Left hindlimb (tissue), 1 donor: ENCODE measurements at places on chromosomes 3 and 15.
A peak's percentile ranks its signal among the peaks of the same experiment; 100 is the strongest.

GRCh38 chr15:74383695-74384565, 16.5 kb upstream of the CYP11A1 start:
- peak; percentile 43 for DNase-seq

DNA sequence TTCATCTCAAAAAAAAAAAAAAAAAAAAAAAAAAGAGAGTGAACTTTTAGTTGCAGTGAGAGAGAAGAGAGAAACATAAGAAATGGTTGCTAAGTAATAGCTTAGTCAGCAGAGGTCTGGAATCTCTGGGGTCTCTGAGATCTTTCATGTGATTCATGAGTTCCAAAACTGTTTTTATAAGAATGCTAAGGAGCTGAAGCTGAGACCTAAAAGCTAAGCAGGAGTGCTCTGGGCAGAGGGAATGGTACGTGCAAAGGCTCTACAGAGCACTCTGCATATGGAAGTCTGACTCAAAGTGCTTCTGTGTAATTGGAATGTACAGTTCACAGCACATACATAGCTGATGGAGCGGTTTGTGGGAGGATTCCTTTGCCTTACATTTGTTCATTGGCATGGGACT, 66.3 kb upstream of the LRIG1 start:
- no peak for DNase-seq

- DNase-seq = no peak
These were observed 107.5 kb upstream of the SKOR1 start for GRCh38 chr15:67717776-67718175.

- peak; percentile 53 for DNase-seq
These were observed 187.8 kb downstream of the UACA start for GRCh38 chr15:70575231-70576226.

DNA sequence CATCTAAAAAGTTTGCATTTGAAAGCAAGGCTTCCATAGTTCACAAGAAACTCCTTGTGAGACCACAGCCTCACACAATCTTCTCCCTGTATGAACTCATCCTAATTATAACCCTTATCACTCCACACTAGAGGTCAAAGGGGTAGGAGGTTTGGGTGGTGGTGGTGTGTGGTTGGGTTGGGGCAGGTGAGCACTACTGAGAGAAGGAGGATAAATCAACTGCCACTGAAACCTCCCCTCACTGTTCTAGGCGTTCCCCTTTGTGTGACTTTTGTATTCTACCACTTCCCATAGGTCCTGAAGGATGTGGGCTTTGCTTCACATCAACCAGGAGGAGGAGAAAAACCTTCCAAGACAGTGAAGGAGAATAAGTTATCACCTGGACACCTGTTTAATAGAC, 6.4 kb upstream of the AGBL1 start:
- no peak for DNase-seq

- no peak for DNase-seq
These were observed 312.7 kb upstream of the DPH6 start for GRCh38 chr15:35858707-35859106.

GRCh38 chr3:36796161-36796560, 31.8 kb upstream of the DCLK3 start:
- no peak for DNase-seq

GRCh38 chr15:91787198-91787597, 66.3 kb upstream of the SLCO3A1 start:
- DNase-seq = no peak

GRCh38 chr15:45456212-45457106, 66.1 kb downstream of the SLC30A4 start:
- DNase-seq = peak; percentile 56

DNA sequence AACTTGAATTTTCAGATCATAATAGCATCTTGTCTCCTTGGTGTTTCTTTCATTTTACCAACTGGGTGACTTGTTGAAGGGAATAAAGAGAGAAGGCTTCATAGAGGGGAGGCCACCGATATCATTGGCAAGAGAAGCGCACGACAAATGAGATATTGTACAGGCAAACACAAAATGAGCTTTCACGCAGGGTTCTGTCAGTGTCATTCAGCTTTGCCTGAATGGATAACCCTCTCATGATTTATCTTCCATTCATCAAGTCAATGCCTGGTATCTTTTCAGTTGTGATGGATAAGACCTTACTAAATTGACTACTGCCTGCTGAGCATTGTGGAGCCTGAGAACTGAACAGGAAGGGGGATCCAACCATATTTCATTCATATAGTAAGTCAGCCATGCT, 188.6 kb upstream of the EPHA3 start:
- DNase-seq = no peak

GRCh38 chr15:60573936-60574335, 95.0 kb upstream of the ICE2 start:
- DNase-seq = no peak

GRCh38 chr15:44882499-44882968, 74.0 kb upstream of the TERB2 start:
- no peak for DNase-seq

DNA sequence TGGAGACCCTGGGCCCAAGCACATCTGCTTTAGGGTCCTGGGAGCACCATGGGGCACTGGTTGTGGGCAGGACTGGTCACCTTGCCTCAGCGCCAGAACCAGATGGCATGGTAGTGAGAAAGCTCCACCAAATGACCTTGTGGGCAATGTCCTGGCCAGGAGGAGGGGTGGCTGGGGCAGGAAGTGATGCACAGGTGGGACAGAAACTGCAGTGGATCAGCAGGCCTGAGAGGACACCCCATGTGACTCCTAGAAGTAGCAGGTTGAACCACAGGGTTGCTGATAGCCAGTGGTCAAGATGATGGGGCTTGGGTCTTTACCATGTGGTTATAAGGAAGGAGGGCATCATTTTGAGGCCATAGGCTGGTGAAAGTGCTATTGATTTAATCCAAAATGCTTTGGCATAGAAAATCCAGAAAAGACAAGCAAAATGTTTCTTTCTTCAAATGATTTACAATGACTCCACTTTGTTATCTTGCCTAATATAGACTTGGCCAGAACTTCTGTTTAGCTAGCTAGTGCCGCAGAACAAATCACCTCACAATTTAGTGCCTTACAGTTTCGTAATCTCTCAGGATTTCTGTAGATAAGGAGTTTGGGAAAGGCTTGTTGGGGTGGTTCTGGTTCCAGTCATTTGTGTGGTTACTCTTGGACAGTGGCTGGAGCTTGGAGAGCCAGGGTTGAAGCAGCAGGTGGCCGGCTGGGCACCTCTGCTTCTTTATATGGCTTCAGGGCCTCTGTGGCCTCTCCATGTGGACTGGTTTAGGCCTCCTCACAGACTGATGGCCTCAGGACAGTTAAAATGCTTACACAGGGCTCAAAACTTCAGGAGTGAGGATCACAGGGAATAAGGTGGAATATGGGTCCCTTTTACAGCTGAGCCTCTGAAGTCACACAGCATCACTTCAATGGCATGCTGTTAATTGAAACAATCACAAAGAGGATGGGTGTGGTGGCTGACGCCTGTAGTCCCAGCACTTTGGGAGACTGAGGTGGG, 27.5 kb downstream of the TMEM158 start:
- DNase-seq = no peak

DNA sequence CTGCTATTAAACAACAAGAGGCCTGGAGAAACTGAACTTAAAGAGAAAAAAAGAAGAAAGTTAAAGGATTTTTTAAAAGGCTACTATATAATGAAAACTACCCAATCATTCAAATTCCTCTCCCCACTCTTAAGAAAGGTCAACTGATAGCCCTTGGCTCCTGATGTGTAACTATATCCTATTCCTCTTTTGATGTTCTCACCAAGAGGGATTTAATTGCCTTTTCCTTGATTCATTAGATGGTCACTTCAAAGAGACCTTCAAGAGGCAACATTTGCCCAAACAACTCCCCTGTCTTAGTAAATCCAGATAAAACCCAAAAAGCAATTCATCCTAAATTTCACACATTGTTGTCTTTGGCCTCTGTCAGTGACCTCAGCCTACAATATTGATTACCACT, 86.0 kb downstream of the FMN1 start:
- no peak for DNase-seq

GRCh38 chr15:93986400-93986984, 244.9 kb upstream of the MCTP2 start:
- no peak for DNase-seq

- no peak for DNase-seq
These were observed 299.8 kb downstream of the LPP start for GRCh38 chr3:188453431-188454384.

DNA sequence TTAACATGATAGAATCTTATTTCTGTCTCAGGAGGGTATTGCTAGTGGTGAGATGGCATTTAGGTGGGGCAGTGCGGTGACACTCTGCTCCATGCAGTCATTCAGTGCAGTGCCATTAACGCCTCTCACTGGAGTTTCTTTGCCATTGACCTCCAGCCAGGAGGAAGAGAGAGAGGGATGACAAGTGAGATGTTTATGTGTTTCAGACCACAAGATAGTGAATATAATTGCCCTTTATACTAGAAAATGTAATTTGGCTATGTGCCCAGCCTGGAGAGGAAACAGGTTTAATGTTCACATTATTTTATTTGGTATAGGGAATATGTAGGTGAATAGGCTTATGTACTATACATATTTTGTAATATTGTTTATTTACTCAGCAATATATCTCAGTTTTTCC, 84.5 kb downstream of the ZIC1 start:
- DNase-seq = no peak

GRCh38 chr3:32994045-32994444, 42.6 kb downstream of the CCR4 start:
- DNase-seq = no peak

DNA sequence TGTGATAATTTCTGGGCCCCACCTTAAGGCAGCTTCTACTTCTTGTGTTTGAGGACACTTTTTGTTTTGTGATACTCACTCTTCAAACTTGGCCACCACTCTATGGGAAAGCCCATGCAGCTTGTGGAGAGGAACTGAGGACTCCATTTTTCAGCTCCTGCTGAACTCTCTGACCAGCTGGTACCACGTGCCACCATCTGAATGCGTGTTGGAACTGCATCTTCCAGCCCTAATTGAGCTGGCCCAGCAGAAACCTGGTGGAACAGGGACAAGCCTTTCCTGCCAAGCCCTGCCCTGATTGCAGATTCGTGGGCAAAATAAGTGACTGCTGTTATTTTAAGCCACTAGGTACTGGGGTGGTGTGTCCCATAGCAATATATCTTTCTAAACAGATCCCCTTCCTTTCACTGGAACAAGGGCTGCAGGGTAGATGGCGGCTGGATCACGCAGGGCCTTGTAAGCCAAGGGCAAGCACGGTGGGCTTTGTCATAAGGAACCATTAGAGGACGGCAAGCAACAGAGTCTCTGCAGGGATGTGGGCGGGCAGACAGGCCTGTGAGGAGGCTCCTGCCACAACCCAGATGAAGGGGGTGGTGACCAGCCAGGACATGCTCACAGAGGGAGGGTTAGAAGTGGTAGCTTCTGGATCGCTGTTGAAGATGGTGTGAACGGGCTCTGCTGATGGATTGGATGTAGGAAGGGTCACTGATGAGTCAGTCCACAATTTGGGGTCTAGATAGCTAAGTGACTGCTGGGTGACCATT, 9.5 kb downstream of the H1-8 start:
- DNase-seq = no peak

GRCh38 chr3:15108082-15108545, 9.2 kb upstream of the RBSN start:
- DNase-seq = peak; percentile 68

GRCh38 chr15:48696627-48697312, 51.3 kb upstream of the FBN1 start:
- DNase-seq = no peak

- no peak for DNase-seq
These were observed 260.4 kb downstream of the WNT5A start for GRCh38 chr3:55226696-55227095.

DNA sequence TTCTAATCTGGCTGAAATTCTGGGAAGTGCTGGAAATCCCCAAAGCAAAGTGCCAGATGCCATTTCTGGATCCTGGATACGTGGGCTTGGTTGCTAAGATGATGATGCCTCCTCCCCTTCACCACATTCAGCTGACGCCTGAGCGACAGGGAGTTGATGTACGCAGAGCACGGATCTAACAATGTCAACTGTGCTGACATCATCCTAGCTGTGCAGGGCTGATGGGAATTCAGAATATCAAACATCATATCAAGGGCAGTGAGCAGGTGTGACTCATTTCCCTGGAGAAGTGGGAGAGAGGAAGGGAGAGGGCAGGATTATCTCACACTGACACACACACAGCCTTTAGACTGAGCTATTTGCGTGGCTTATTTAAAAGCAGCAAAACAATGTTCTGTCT, 92.6 kb upstream of the ZBTB20 start:
- peak; percentile 44 for DNase-seq

DNA sequence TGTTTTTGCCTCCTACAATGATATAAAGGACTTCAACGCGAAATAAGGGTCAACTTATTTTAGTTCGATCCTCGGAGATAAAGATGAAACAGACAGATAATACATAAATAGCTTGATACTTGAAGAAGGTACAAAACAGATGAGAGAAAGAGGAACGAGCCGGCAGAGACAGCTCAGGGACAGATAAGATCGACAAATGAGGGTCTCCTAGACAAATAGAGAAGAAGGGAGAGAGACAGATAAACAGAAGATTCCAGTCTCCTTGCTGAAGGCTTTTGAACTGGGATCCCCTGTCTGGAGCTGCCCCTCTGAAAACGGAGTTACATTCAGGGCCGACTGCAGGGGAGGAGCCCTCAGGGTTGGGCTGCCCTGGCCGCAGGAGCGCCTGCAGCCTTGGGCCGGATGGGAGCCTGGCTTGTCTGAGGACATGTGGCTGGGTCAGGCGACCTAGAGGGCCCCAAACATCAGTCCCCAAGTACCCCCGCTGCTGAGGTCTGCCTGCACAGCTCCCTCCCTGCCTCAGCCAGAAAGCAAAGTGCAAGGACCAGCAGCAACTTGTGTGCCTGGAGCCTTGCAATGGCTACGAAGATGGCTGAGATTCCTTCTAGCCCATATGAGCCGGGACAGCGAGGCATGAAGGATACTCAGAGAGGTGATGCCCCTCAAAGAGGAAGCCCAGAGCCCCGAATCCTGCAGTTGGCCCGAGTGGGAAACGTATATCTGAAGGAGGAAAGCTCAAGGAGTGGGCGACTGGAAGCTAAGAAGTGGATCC, 926 bp upstream of the SKOR1 start:
- no peak for DNase-seq

DNA sequence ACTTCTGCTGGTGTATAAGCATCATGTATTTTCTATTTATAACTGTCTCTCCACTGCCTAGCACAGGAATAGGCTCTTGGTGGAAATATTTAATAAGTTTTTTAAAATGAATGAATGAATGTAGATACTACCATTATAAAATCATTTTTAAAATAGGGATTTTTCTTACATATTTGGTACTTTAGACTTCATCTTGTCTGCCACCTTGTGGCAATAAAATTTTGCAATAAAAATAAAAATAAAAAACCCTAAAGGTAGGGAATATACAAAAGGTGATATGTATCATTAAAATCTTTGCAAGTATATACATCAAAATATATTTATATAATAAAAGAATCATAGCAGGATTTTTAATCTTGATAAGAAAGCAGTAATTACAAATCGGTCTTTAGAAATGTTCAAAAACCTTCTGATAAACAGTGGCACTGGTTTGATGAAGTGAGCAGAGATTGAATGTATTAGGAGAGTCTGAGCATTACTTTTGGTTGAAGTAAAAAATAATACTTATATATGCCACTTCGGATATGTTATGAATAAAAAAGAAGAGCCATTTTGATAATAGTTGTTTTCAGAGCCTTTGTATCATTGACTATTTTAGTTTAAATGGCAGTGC, 95.2 kb downstream of the SPATA16 start:
- DNase-seq = no peak
